Renal cortical epithelial cell (primary cell): ENCODE measurements at places on chromosomes 1 and 21. TPM values are rescaled to one million over a fixed set of nuclear protein-coding genes. Genes with fewer than 3 reads are reported as not detected.

The BCAR3 gene
- 41.0 and 75.9 TPM in 2 replicates for total RNA-seq

The COL16A1 gene
- total RNA-seq, result 14.5 and 14.8 TPM in 2 replicates

The MEX3A gene
- total RNA-seq, result 5.0 and 7.1 TPM in 2 replicates

The PLA2G2C gene
- total RNA-seq, result not detected in 2 replicates
